AG04449 (cell line): ENCODE measurements at places on chromosomes 12 and 14.

- no peak for DNase-seq
Measured at GRCh38 chr12:12941450-12942350, 10.3 kb downstream of the GPRC5D start.

GRCh38 chr12:29578731-29579130 lies 81.2 kb upstream of the OVCH1 start:
- no peak for DNase-seq

GRCh38 chr12:52494518-52494917 lies 1.5 kb upstream of the KRT6A start:
- no peak for DNase-seq

DNA sequence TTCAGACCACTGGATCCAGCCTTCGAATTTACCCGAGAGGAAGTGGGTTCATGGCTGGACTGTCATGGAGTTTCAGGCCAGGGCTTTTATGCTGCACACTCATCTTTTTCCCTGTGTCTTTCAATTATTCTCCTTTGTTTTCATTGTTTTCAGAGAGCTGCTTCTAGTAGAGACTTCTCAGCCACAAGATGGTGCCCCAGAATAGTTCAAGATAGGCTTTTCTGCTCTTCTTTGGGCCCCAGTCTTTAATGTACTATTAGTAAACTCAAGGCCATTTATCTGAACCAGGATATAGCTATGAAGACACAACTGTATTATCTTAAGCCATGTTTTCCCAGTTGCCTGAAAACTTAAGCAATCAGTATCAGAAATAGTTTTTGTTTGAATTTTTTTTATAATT lies 30.4 kb upstream of the PSMA6 start:
- DNase-seq, result no peak

DNA sequence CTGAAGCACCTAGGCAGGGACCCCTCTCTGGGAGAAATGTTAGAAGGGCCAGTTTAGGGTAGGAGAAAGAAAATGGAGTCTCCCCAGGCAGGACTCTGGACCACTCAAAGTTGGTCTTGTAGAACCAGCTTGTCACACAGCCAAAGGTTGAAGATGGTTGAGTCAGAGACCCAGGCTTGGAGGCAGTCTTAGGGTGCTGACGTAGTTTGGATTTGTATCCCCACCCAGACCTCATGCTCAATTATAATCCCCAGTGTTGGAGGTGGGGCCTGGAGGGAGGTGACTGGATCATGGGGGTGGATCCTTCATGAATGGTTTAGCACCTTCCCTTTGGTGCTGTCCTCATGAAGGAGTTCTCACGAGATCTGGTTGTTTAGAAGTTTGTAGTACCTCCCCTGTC lies 121.2 kb downstream of the CRACR2A start:
- no peak for DNase-seq

DNA sequence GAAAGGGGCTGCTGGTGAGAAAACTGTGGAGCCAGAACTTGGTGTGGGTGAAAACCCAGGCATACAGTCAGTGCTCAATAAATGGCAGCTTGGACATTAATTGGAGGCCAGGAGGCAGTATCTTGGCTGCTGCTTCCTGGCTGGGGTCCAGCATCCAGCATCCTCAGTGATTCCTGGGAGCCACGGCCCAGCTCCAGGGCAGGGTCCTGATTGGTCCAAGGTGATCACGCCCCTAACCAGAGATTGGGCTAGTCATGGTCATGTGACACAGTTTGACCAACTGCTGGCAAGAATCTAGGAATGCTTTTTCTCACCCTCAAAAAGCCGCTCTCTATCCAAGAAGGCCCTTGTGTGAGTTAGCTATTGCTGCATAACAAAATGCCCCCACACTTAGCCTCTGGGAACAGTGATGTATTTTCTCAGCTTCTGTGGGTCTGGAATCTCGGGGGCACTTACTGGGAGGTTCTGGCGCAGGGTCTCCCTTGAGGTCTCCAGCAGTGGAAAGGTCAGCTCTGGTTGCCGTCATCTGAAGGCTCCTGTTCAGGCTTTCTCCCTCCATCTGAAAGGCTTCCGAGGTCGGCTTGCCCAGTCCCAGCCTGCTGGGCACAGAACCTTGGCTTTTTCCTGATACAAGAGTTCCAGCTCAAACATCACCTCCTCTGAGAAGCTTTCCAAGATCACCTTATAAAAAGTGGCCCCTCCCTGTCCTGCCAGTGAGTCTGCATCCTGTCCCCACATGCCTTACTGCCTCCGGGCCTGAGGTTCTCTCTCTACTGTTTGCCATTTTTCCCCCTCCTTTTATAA lies 119.2 kb upstream of the NCOR2 start:
- DNase-seq, result no peak

DNA sequence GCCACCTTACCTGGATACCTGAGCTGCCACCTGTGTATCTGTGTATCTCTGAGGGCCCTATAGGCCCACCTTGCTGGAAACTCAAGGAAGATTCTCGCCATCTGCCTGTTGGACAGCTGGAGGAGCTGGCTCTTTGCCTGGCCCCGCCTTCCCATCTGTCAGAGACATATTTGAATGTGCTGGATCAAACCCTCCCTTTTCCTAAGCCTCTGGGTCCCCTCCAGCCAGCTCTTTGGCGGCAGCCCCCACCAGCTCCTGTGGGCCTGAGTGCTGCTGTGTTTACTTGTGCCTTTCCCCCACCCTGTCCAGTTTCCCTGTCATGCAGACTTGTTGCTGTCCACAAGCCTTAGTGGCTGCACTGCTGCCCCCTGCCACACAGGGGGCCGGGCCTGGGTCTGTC lies 55.9 kb upstream of the SRSF5 start:
- DNase-seq, result no peak

- no peak for DNase-seq
Measured at GRCh38 chr12:27119797-27120196, 37.4 kb upstream of the C12orf71 start.

DNA sequence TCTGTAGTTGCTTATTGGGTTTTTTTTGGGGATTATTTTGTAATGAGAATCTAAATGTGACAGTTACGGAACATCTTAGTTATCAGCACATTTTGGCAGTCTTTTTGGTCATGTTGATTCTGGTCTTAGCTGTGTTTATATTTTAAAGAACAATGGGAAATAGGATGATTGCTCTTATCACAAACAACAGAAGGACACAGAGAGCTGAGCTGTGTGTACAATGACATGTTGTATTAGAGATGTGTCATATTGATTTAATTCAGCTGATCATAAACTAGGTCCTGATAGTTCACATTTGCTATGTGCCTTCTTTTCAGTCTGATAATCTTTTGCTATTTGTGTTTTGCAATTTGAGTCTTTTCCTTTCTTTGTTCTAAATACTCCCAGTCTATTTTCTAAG lies 781.7 kb downstream of the TRHDE start:
- DNase-seq, result no peak

GRCh38 chr12:39227218-39227617 lies 215.7 kb downstream of the KIF21A start:
- DNase-seq, result no peak

DNA sequence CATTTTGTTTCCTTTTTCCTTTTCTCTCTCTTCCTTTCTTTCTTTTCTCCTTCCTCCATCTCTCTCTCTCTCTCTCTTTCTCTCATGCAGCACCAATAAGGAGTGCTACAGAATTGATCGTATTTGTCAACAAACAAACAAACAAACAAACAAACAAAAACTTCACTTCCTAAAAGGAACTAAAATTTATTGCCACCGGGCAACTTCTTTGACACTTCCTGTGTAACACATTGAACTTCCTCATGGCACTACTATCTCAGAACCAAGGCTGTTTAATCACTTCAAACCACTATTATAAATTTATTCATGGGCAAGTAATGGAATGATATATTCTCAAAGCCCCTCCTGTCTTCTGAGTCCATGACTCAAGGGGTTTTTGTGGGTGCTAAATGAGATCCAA lies 51.3 kb downstream of the SERPINA3 start:
- DNase-seq, result no peak

GRCh38 chr12:81617915-81618314 lies 141.2 kb downstream of the PPFIA2 start:
- DNase-seq, result no peak
